ENCODE measurements at places on chromosomes 3 and 15.

DNA sequence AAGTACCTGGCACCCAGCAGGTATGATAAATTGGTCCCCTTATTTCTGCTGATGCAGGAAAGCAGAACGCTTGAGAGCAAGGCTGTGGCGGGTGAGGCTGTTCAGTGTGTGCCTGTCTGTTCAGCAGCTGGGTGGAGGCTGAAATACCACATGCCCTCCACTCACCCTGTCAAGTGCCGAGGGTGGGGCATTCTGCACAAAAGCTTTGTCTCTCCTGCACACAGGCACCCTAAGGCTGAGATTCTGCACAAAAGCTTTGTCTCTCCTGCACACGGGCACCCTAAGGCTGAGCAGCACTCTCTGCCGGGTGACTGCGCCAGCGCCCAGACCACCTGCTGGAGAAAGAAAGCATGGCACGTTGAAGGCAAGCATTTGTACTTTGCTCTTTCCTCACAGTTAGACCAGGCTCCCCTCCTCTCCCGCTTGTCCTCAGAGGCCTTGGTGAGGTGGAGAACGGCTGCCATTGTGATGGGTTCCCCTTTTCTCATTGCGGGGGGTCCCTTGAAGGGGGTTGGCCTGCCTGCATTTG, 97.5 kb downstream of the BDH1 start:
- peak; percentile 13 for DNase-seq

DNA sequence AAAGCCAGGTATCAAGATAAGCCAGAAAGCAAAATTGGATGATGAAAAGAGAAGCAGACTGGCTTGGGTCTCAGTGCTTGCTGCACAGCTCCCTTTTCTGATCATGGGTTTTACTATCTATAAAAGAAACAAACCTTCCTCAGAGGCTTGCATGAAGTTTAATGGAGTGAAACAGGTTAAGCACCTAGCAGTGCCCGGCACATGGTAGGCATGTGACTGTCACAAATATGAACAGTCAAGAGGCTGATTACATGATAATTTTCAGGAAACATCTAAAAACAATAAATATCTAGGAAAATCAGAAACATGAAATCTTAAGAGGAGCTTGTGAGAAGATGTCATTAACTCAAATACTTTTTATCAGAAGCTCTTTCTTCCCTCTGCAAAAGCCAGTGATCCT, 519.2 kb downstream of the EPHB1 start:
- no peak for DNase-seq

DNA sequence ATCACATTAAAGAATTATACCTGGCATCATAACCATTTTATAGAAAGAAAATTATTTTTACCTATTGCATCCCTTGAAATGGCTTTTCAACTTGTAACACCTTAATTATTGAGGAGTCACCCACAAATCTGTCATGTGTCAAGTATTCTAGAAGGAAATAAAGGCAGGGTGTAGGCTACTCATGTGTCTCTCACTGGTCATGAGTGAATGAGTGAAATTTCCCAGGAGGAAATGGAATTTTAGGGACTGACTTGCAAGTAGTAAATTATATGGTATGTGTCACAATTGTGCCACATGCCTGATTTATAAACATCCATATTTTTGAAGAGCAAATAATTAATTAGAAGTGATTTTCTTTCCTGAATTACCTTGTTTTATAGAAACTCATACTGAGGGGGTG, 310.5 kb upstream of the ADAMTS9 start:
- no peak for DNase-seq

DNA sequence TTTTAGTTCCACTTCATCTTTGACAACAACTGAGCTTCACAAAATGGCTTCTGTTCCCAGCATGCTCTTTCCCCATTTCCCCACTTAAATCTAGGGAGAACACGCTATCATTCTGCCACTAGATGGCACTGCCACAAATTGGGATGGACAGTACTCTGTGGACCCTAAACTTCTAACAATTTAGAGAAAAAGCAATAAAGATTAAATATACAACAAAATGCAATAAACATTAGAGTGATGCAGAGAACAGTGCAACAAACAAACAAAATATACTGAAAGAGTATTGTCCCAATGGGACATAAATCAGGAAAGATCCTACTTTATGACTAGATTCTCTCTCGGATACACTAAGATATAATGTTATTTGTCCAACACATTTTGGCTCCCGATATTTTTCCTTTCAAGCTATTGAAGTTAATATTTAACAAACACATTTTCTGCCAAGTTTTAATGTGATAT, 169.7 kb upstream of the TMCO5A start:
- DNase-seq = peak; percentile 74

GRCh38 chr3:48130321-48130904, 57.8 kb downstream of the CDC25A start:
- DNase-seq = peak; percentile 96

DNA sequence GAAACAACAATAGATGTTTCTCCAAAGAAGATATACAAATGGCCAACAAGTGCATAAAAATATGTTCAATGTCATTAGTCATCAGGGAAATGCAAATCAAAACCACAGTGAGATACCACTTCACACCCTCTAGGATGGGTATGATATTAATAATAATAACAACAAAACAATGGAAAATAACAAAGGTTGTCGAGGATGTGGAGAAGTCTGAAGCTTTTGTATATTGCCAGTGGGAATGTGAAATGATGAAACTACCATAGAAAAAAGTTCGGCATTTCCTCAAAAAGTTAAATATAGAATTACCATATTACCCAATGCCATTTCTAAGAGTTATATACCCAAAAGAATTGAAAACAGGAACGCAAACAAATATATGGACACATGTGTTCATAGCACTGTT, 10.8 kb downstream of the BHLHE40 start:
- DNase-seq = no peak

- no peak for DNase-seq
Measured at GRCh38 chr3:132034097-132034485, 723 bp downstream of the CPNE4 start.

- DNase-seq = no peak
Measured at GRCh38 chr3:152486364-152486763, 217.6 kb downstream of the MBNL1 start.

- no peak for DNase-seq
Measured at GRCh38 chr3:178455226-178455625, 81.0 kb upstream of the KCNMB2 start.

- no peak for DNase-seq
Measured at GRCh38 chr3:100024520-100025303, 89.6 kb downstream of the FILIP1L start.
